ENCODE measurements at places on chromosomes 13 and 19. TPM values are rescaled to one million over a fixed set of nuclear protein-coding genes. Genes with fewer than 3 reads are reported as not detected.
A peak's percentile ranks its signal among the peaks of the same experiment; 100 is the strongest.

Gene PLPP2
- 1.6 TPM for total RNA-seq

Gene PCP2
- not detected for total RNA-seq

Gene ZNF175
- 4.1 TPM for total RNA-seq

Gene MAP2K2
- total RNA-seq, result 64.7 TPM

Gene ZNF416
- total RNA-seq, result 3.1 TPM

Gene AMER2
- not detected for total RNA-seq

Gene IGLON5
- 1.4 TPM for total RNA-seq

Gene CALR
- 367 TPM for total RNA-seq

Gene CD79A
- total RNA-seq, result 0.72 TPM

Gene ZNF709
- 2.2 TPM for total RNA-seq

Gene CCDC70
- total RNA-seq, result not detected

- DNase-seq, result no peak
Measured at GRCh38 chr13:23995283-23996073, 98.2 kb upstream of the C1QTNF9B start.

GRCh38 chr13:114077933-114078325, 54.5 kb downstream of the RASA3 start:
- peak; percentile 16 for DNase-seq

DNA sequence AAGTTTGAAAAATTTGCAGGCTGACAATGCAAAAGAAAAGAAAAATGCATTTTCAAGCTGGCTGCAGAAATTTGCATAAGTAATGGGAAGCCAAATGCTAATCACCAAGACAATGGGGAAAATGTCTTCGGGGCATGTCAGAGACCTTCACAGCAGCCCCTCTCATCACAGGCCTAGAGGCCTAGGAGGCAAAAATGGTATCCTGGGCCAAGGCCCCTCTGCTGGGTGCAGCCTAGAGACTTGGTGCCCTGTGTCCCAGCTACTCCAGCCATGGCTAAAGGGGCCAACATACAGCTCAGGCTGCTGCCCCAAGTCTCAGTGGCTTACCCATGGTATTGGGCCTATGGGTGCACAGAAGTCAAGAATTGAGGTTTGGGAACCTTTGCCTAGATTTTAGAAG, 155.2 kb downstream of the B3GLCT start:
- no peak for DNase-seq

- DNase-seq, result no peak
Measured at GRCh38 chr13:44504116-44504515, 72.0 kb downstream of the TSC22D1 start.

- no peak for DNase-seq
Measured at GRCh38 chr13:31755803-31756212, 16.5 kb downstream of the RXFP2 start.

- no peak for DNase-seq
Measured at GRCh38 chr13:69107436-69107835, 1000.2 kb upstream of the ATXN8OS start.

DNA sequence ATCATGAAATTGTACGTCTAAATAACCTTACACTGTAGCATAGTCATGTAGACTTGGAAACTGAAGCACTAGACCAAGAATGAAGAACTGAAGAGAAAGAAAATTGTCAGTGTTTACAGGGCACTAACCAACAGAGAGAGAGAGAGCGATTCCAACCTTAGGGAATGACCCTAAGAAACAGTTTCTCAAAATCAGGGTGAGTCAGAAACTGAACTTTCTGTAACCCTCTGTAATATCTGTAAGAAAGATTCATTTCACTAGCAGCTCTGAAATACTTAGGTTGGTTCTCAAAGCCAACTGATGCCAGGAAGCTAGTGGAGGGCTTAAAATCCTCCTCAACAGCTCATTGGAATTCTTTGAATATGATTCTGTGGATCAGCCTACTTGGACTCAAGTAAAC, 936.9 kb downstream of the EFNB2 start:
- DNase-seq, result no peak

DNA sequence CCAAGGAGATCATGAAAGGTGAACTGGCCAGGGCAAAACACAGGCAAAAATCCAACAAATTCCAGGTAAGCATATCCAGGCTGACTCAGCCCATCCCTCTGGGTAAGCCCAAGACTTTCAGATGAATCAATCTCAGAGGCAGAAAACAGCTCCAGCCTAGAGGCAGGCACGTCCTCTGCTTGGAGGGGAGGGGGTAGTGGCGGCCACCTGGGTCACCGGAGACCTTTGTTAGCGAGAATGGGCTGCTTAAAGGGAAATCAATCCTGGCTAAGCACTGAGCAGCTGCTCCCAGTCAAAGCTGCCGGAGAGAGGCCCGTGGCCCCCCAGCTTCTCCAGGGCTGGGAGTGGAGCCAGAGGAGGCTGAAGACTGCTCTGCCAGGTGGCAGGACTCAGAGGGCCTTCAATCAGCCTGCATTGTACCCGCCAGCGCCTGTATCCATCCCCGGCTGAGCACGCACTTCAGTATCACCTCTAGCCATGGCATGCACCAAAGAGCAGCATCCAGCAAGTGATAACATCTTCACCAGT, 48.2 kb downstream of the PIN1 start:
- no peak for DNase-seq

GRCh38 chr13:51576754-51577153, 7.5 kb upstream of the WDFY2 start:
- no peak for DNase-seq

DNA sequence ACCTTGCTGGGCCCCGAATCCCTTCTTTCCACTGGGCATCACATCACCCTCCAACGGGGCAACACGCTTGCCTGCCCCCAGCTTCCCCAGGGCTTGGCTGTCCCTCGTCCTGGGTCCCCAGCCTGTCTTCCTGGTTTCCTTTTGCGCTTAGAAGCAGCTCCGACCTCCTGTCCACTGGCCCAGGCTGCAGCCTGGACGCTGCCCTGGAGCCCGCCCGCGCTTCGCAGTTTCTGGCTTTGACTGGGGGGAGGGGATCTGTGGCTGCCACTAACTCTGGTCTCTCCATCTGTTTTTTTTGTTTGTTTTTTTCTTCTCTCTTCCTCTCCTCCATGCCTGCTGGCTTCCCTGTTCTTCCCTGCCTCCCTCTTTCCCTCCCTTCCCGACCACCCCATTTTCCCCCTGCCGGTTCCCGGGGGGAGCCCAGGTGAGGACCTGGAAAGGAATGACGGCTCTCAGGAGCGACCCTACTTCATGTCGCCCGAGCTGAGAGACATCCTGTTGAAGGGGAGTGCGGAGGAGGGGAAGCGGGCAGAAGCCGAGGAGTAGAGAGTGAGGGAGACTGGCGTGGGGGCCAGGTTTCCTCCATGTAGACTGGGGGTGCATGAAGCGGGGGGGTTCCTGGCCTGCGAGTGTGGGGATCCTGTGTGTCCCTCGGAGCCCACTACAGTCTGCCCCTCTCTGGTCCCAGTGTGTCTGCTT, 11.5 kb upstream of the ILF3 start:
- DNase-seq, result no peak

GRCh38 chr13:78659732-78660494, 958 bp upstream of the OBI1 start:
- no peak for DNase-seq

DNA sequence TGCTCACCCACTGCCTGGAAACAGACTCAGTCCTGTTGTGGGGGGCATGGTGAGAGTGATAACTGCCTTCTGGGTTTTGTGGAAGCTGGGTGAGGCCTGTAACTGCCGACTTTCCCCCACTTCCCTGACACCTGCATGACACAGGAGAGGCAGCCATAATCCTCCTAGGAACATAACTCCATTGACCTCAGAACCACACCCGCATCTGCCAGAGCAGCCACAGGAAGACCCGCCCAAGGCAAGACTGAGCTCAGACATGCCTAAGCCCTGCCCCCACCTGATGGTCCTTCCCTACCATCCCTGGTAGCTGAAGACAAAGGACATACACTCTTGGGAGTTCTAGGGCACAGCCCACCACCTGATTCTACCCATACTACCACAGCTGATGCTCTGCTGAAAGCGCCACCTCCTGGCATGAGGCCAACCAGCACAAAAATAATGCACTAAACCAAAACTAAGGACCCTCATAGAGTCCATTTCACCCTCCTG, 326.7 kb downstream of the RBM26 start:
- no peak for DNase-seq
